Neural crest cell (in vitro differentiated cells): ENCODE measurements at places on chromosomes 2 and 18. TPM values are rescaled to one million over a fixed set of nuclear protein-coding genes. Genes with fewer than 3 reads are reported as not detected.

GRCh38 chr2:237044281-237044680 lies 41.4 kb upstream of the COPS8 start:
- no peak overlapping the region for H3K4me3 ChIP-seq
- no peak overlapping the region for H3K27ac ChIP-seq
- H3K27me3 ChIP-seq, result no peaks in the 10 kb centered on the region
- peaks cover 31% of the 10 kb centered on the region for H3K4me1 ChIP-seq
- H3K36me3 ChIP-seq, result peaks cover 17% of the 10 kb centered on the region
- DNase-seq, result no peak

The GPAT2 gene
- total RNA-seq, result not detected in 2 replicates

The SMCHD1 gene
- 66.3 and 73.4 TPM in 2 replicates for total RNA-seq

DNA sequence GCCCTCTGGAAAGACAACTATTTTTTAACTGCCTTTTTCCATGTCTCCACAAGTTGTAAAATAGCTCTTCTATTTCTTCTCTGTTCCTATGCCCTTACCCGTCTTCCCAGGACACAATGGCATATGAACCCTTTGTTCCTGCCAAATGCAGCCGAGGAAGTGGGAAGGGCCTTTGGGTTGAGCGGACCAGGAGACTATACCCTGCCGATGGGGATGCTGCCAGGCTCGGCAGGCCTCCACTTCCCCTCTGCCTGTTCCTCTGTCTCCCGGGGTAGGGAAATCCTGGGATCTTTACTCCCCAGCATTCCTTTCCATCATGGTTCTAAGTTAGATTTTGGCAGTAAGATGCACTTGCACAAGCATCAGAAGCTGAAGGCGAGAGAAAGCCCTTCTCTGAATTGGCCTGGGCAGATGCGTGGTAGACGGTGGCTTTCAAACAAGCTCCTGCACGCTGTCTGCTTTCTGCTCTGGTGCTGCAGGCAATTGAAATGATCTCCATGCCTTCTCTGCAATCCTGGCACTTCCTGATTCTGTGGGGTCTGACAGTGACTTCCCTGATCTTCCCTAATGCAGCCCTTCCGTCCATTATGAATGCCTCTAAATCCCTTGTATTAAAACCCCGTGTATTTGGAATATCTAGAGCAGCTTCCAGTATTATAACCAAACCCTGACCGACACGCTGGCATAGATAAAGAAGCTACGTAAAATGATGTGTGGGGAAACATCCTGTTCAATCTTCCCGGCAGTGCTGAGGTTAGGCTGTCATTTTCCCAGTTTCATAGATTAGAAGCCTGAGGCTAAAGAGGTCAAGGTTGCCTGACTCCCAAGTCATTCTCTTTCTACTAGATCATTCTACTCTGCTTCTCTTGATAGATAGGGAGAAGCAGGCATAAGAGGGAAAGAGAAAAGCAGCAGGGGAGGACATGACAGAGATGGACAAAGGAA lies 69.8 kb downstream of the MCFD2 start:
- H3K4me1 ChIP-seq, result peaks cover 22% of the 10 kb centered on the region
- no peak overlapping the region for H3K4me3 ChIP-seq
- no peaks in the 10 kb centered on the region for H3K36me3 ChIP-seq
- no peak overlapping the region for H3K27ac ChIP-seq
- no peak for DNase-seq

DNA sequence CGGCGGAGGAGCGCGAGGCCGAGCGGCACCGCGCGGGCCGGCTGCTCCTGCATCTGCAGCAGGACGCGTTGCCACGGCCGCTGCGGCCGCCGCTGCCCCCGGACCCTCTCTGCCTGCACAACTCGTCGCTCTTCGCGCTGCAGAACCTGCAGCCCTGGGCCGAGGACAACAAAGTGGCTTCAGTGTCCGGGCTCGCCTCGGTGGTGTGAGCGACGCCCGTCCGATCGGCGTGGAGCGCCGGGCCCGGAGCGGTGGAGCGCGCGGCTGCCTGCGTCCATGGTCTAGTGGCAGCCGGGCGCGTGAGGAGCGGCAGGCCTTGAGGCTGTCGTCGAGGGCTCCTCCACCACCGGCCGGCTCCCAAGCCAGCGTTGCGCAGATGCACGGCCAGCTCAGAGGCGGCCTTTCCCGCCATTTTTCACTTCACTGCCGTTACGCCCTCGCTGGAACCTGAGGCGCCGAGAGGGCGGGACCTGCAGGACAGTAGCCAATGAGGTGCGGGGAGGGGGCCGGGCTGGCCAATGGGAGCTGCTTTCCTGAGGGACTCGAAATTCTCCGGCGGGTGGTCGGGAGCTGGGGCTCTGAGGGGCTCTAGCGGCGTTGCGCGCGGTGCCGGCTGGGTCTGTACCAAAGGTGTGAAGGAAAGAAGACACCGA lies 1.9 kb downstream of the TLX2 start:
- H3K36me3 ChIP-seq, result peaks cover 6% of the 10 kb centered on the region
- no peak overlapping the region for H3K27ac ChIP-seq
- no peak for DNase-seq
- no peak overlapping the region for H3K4me3 ChIP-seq

GRCh38 chr2:157056200-157056676 lies 201.3 kb upstream of the GALNT5 start:
- H3K27ac ChIP-seq, result peak overlapping the region; percentile 7
- no peaks in the 10 kb centered on the region for H3K36me3 ChIP-seq
- peak overlapping the region; percentile 22 for H3K4me3 ChIP-seq
- no peak for DNase-seq
- H3K4me1 ChIP-seq, result peaks cover 48% of the 10 kb centered on the region
- no peaks in the 10 kb centered on the region for H3K27me3 ChIP-seq

DNA sequence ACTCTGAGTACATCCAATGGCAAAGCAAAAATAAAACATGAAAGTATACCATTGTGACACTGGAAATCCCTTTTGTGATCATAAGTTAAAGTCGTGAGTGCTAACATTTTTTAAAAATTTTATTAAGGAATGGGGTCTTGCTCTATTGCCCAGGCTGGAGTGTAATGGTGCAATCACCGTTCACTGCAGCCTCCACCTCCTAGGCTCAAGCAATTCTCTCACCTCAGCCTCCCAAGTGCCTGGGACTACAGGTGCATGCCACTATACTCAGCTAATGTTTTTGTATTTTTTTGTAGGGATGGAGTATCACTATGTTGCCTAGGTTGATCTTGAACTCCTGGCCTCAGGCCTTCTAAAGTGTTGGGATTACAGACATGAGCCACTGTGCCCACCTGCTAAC lies 14.3 kb upstream of the TNFAIP6 start:
- peaks cover 7% of the 10 kb centered on the region for H3K4me1 ChIP-seq
- no peak overlapping the region for H3K4me3 ChIP-seq
- H3K36me3 ChIP-seq, result no peaks in the 10 kb centered on the region

GRCh38 chr2:119644186-119644585 lies 34.8 kb upstream of the TMEM177 start:
- no peak for DNase-seq
- peaks cover 12% of the 10 kb centered on the region for H3K4me1 ChIP-seq
- H3K4me3 ChIP-seq, result no peak overlapping the region
- no peak overlapping the region for H3K27ac ChIP-seq
- no peaks in the 10 kb centered on the region for H3K36me3 ChIP-seq

DNA sequence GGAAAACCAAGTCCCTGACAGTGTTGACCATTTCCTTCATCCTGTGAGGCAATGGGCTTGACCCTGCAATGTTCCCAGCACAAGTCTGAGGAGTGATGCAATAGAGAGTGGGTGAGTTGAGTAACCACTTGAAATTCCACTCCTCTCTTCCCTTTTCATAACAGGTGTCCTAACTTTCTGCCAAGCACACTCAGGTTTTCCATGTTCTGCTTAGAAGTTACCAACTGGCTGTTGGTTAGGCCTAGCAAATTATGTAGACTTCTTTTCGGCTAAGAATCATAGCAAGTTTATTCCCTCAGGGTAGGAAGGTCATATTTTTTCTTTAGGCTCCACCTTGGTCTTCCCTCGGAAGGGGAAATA lies 11.5 kb downstream of the GNLY start:
- H3K4me3 ChIP-seq, result no peak overlapping the region
- H3K27me3 ChIP-seq, result peaks cover 35% of the 10 kb centered on the region
- no peak for DNase-seq
- H3K36me3 ChIP-seq, result no peaks in the 10 kb centered on the region
- no peak overlapping the region for H3K27ac ChIP-seq

GRCh38 chr2:121476684-121477083 lies 54.0 kb upstream of the RNU4ATAC start:
- DNase-seq, result no peak
- H3K36me3 ChIP-seq, result peaks cover 2% of the 10 kb centered on the region
- H3K27me3 ChIP-seq, result no peaks in the 10 kb centered on the region
- H3K4me3 ChIP-seq, result no peak overlapping the region
- H3K4me1 ChIP-seq, result peaks cover 53% of the 10 kb centered on the region
- H3K27ac ChIP-seq, result no peak overlapping the region

DNA sequence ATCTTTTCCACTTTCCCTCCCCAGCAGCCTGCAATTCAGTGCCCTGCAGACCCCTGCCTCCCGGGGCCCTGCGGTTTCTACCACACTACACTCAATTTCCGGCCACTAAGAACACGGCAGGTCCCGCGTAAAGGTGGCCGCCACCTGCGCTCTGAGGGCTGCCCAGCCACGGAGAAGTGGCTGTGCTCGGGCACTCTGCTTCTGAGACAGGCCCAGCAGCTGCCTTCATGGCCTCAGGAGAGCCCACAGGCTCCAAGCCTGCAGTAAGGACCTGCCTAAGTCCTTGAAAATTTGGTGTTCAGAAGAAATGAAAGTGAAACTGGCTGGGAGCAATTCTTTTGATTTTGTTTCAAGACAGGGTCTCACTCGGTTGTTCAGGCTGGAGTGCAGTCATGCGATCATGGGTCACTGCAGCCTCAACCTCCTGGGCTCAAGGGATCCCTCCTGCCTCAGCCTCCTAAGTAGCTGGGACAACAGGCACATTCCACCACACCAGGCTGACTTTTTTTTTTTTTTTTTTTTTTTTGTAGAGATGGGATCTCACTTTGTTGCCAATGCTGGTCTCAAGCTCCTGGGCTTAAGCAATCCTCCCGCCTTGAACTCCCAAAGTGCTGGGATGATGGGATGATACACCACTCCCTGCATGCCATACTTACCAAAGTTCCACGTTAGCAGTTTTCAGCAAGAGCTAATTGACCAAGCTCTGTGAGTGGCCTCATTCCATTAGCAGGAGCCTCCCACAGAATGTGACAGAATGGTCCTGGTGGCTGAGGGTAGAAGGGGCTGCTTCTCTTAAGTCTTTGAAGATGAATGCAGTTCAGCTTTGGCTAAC lies 14.6 kb upstream of the ALPP start:
- no peak for DNase-seq
- no peak overlapping the region for H3K27ac ChIP-seq
- no peak overlapping the region for H3K4me3 ChIP-seq
- no peaks in the 10 kb centered on the region for H3K36me3 ChIP-seq
- peaks cover 10% of the 10 kb centered on the region for H3K4me1 ChIP-seq
- H3K27me3 ChIP-seq, result no peaks in the 10 kb centered on the region

DNA sequence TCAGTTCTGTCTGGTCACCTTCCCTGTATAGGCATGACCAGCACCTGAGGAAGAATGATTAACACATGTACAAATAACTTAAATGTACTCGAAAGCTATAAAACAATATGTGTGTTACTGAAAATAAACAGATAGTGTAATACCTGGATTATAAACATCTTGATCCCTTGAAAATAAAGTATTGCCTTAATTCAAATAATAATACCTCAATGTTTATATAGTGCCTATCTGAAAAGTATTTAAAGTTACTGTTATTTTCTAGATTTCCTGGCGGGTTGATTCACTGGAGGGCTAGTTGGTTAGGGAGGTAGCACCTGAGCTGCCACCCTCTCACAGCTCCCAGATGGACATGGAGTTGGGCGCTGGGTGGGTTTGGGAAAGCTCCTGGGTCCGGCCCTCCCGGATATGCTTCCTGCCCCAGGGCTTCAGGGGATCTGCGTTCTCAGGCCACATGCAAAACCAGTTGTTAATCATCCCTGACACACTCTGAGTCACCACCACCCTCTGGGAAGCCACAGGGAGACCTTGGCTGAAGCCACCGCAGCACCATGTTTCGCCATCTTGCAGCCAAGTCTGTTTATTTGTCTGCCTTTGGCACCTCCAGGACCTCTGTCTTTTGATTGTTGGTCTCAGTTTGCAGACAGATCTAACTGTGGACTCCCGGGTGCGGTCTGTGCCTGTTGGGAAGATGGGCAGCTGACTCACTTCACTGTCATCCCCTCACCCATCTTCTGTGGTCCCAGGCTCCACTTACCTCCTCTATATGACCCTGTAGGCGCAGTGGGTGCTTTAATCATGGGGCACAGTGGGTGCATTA lies 35.3 kb downstream of the RAB31 start:
- peak overlapping the region; percentile 69 for H3K27ac ChIP-seq
- no peaks in the 10 kb centered on the region for H3K36me3 ChIP-seq
- no peak for DNase-seq

The ACP1 gene
- 133 and 144 TPM in 2 replicates for total RNA-seq

GRCh38 chr2:56034258-56034657 lies 110.7 kb upstream of the EFEMP1 start:
- no peaks in the 10 kb centered on the region for H3K4me1 ChIP-seq
- DNase-seq, result no peak
- H3K27me3 ChIP-seq, result peaks cover 7% of the 10 kb centered on the region

DNA sequence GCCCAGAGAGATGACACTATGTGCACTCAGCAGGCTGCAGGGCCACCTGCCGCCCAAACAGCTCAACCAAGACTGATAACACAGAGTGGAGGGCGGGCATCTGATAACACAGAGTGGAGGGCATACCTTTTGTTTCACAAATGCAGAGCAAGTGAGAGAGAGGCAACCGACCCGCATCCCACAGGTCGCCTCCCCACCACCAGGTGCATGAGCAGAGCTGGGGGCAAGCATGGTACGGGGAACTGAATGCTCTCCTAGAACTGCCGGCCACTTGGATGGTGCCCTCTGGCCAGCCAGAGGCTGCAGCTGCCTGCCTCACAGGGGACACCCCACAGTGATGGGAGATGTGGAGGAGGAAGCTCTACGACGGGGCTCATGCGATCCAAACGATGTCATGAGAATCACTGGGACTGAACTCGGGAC lies 49.5 kb downstream of the ANO7 start:
- no peaks in the 10 kb centered on the region for H3K27me3 ChIP-seq
- no peak overlapping the region for H3K4me3 ChIP-seq
- no peak for DNase-seq
- H3K27ac ChIP-seq, result no peak overlapping the region
- no peaks in the 10 kb centered on the region for H3K4me1 ChIP-seq

- H3K36me3 ChIP-seq, result peaks cover 11% of the 10 kb centered on the region
- H3K27me3 ChIP-seq, result no peaks in the 10 kb centered on the region
- H3K4me3 ChIP-seq, result no peak overlapping the region
- DNase-seq, result no peak
- no peaks in the 10 kb centered on the region for H3K4me1 ChIP-seq
These were observed 27.7 kb upstream of the TRAPPC8 start for GRCh38 chr18:31970617-31971016.

The POTEE gene
- total RNA-seq, result 1.0 and 1.1 TPM in 2 replicates

- no peak for DNase-seq
- peak overlapping the region; percentile 32 for H3K4me3 ChIP-seq
- no peaks in the 10 kb centered on the region for H3K36me3 ChIP-seq
- no peak overlapping the region for H3K27ac ChIP-seq
These were observed 7.5 kb upstream of the GBX2 start for GRCh38 chr2:236175548-236176150.

GRCh38 chr18:72637299-72637698 lies 93.2 kb upstream of the CBLN2 start:
- peaks cover 5% of the 10 kb centered on the region for H3K4me1 ChIP-seq
- H3K4me3 ChIP-seq, result no peak overlapping the region
- no peak for DNase-seq
- peaks cover 6% of the 10 kb centered on the region for H3K27me3 ChIP-seq
- H3K36me3 ChIP-seq, result no peaks in the 10 kb centered on the region
- H3K27ac ChIP-seq, result no peak overlapping the region

- no peak overlapping the region for H3K27ac ChIP-seq
- peak; percentile 67 for DNase-seq
- H3K4me3 ChIP-seq, result no peak overlapping the region
- peaks cover 9% of the 10 kb centered on the region for H3K27me3 ChIP-seq
- peaks cover 22% of the 10 kb centered on the region for H3K4me1 ChIP-seq
These were observed 54.8 kb upstream of the CREB1 start for GRCh38 chr2:207474863-207475485.
